ENCODE measurements at places on chromosomes 3 and 15.
A peak's percentile ranks its signal among the peaks of the same experiment; 100 is the strongest.

DNA sequence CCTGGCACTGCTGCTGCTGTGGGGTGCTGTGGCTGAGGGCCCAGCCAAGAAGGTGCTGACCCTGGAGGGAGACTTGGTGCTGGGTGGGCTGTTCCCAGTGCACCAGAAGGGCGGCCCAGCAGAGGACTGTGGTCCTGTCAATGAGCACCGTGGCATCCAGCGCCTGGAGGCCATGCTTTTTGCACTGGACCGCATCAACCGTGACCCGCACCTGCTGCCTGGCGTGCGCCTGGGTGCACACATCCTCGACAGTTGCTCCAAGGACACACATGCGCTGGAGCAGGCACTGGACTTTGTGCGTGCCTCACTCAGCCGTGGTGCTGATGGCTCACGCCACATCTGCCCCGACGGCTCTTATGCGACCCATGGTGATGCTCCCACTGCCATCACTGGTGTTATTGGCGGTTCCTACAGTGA is 2.1 kb downstream of the GRM2 start:
- DNase-seq: no peak

- DNase-seq: no peak
Measured at GRCh38 chr15:65634356-65634755, 12.6 kb downstream of the SLC24A1 start.

DNA sequence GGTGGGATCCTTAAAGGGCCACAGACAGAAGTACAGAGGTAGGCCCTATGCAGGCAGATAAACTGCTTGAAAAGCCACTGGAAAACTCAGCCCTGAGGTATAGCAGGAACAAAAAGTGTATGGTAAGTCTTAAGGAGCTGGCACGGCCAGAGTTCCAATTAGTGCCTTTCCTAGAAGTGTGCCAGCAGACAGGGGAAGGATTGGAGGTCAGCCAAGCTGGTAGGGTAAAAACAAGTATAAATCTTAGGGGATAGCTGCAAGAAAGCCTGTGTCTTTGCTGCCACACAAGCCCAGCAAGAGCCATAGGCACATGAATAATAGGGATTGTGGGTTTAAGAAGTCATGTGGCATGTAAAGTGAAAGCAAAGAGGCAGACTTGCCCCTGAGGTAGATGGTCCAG is 582.5 kb downstream of the PLOD2 start:
- DNase-seq: no peak

DNA sequence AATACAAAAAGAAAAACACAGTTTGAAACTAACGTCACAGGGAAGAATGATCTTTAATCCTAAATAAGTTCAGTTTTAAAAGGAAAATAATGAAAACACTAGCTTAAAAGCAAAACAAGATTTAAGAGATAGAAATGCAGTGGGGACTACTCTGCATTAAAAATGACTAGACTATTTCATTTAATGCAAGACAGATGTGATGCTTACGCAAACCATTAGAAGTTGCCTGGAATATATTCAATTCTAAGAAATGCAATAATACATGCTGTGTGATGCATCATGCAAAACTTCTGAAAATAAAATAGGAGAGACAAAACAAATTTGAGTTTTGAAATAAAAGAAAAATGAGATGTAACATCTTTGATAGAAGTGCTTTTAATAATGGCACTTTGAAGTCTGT is 97.6 kb upstream of the STRIT1 start:
- DNase-seq: no peak

GRCh38 chr15:25740383-25741255 is 122.5 kb downstream of the ATP10A start:
- no peak for DNase-seq

- no peak for DNase-seq
Measured at GRCh38 chr3:152381881-152382295, 113.2 kb downstream of the MBNL1 start.

DNA sequence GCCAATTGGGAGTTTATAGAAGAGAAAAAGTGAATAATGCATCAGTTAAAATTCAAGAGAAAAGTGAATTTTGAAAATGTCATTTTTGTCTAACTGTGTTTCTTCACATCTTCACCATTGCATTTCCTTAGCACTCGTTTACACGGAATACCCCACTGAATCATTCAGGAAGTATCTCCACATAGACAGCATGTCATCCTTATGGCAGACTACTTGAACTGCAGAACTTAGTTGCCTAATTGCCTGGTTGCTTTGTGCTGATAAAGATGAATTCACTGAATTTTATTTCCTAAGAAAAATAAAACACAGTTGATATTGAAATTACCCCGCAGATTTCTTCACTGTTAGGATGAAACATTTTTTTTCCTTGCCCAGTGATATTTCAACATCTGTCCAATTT is 627.1 kb downstream of the ROBO1 start:
- DNase-seq: no peak

- DNase-seq: no peak
Measured at GRCh38 chr15:58460872-58461271, 29.1 kb downstream of the LIPC start.

- DNase-seq: no peak
Measured at GRCh38 chr3:62497156-62497555, 123.8 kb upstream of the FEZF2 start.

DNA sequence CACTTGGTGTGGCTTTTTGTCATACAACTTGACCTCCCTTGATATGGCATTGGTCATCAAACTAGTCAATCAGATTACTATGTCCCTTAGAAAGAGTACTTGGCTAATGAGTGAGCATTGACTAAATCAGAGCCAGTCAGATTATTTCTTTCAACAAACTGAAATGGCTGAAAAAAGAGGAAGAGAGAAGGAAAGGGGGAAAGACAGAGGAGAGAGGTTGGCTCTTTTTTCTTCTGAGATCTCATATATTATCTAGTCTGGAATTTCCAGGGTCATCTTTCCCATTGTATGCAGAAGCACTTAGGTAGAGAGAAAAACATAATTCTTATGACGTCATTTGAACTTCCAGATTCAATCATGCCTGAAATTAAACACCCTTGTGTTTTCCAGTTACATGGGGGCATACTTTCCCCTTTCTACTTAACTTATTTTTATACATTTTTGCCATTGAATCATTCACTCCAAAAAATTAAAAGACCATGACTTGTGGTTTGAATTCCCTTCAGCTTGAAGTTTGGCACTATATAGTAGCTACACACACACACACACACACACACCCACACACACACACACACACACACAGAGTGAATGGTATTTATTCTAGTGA is 387.8 kb downstream of the LSAMP start:
- no peak for DNase-seq

GRCh38 chr3:173395073-173395411 is 2.5 kb upstream of the NLGN1 start:
- peak; percentile 41 for DNase-seq

DNA sequence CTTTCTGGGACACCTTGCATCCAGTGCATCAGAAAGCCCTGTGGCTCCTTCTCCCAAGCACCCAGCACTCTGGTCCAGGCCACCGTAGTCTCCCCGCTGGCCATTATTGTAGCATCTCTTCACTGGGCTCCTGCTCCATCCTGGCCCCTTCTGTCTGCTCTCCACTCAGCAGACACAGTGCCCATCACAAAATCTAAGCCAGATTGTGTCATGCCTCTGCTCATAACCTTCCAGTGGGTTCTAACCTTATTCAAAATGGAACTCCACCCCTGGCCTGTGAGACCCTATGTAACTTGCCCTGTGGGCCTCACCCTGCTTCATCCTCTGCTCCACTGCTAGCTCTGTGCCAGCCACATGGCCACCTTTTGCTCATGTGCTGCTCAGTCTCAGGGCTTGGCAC is 31.7 kb upstream of the PRR23E start:
- DNase-seq: no peak

DNA sequence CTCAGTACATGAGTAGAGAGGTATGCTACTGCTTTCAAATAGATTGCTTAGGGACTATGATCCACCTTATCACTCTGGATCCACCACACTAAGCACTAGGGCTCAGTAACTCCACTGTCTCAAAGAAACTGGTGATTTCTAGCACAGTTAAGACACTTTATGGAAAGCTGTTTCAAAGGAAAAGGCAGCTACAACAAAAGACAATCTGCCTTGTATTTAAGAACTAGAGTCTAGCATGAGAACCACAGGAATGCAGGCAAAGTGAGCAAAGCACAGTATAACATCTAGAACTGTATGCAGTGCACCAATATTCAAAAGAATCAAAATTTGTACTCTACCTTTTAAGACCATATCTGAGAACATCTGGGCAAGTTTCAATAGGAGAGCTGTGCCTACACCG is 17.9 kb downstream of the TFRC start:
- no peak for DNase-seq

GRCh38 chr3:65893631-65894030 is 145.1 kb downstream of the MAGI1 start:
- no peak for DNase-seq

DNA sequence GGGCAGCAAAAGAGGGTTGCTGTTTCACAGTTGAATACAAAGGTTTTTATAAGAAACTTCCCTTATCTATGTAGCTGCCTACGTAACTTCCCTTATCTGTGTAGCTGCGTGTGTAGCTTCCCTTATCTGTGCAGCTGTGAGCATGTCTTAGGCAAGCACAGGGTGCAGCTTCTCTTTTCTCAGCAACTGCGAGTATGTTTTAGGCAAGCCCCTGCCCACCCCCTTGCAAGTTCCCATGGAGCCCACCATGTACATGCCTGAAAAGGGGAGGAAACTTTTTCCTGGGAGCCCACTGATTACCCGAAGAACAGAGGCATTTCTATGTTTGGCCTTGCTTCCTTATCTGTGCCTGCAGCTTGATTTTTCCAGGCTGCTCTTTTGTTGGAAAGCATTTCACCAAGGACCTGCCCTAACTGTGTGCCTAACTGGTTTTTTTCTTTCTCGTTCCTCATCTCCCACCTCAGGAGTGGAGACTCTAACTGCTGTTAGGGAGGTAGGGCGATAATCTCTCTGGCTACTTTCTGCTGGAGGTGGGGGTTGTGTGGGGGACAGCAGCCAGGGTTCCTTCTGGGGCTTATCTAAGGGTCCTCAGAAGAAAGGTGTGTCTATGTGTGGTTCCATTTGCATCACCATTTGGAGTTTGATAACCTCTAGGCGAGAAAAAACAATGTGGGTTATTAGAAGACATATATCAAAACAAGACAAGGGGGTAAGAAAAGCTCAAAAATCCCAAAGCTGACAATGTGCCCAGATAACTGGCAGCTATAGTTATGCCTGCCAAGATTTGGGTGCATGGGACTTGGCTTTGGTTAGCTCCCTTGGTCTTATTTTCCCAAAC is 26.0 kb downstream of the SORD start:
- no peak for DNase-seq

DNA sequence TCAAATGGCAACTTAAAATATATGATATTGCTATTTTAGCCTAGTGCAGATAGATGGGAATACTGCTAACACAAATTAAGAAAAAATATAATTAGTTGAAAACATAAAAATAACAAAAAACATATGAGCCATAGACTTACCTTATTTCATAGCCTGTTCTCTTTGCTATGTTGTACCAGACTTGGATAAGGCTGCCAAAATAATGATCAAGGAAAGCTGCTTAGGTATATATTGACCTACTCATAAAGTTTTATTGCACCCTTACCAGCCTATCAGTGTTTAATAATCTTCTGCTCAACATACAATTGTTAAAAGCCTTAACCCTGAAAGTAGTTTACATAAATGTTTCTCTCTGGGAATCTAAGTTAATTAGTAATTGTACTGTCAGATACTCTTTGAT is at the start of gene SI:
Gene SI, minus strand, starts transcription at position 204 of the 400 bp plus-strand sequence. CDS start 2,484 bp downstream, outside the sequence.
- DNase-seq: no peak

- DNase-seq: peak; percentile 84
Measured at GRCh38 chr3:114383875-114384557, 90.2 kb downstream of the TIGIT start.

DNA sequence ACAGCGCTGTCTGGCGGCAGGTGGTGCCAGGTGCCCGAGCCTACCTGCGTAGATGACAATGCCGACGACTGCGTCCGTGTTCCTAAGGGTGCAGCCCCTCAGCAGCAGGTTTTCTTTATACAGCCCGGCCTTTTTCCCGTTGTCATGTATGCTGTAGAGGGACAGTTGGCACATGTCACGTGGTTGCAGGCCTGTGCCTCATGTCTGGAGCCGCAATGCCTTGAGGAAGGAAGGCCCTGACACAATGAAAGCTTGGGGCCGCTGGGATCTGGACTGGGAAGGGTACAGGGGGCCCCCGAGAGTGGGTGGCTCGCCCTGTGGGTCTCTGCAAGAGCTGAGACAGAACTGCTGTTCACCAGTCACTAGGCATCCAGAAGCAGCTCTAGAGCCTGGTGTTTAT is 136.0 kb downstream of the ATP10A start:
- no peak for DNase-seq

- peak; percentile 21 for DNase-seq
Measured at GRCh38 chr3:535566-536416, 339.2 kb downstream of the CHL1 start.
